ENCODE measurements at places on chromosomes 3 and 15.
A peak's percentile ranks its signal among the peaks of the same experiment; 100 is the strongest.

- DNase-seq = no peak
Measured at GRCh38 chr3:62379321-62379798, 6.0 kb upstream of the FEZF2 start.

GRCh38 chr15:65355173-65355987 lies 22.4 kb downstream of the IGDCC3 start:
- peak; percentile 79 for DNase-seq

DNA sequence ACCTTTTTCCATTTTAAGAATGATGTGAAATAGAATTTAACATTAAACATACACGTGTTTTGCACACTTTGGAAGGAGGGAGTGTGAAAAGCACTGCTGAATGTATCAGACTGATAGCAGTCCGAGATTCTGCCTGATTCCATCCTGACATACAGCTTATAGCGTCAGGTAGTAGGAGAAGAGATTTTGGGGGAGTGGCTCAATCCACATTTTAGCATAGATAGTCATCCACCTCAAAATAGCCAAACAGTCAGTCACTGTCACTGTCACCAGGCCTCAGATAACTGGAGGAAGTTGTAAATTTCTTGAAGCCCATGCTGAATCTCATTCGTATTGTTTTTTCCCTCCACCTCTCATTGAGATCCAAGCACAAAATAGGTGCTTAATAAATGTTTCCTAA lies 35.4 kb upstream of the ARHGEF26 start:
- DNase-seq = no peak

- DNase-seq = no peak
Measured at GRCh38 chr15:73746883-73747282, 6.3 kb downstream of the INSYN1 start.

DNA sequence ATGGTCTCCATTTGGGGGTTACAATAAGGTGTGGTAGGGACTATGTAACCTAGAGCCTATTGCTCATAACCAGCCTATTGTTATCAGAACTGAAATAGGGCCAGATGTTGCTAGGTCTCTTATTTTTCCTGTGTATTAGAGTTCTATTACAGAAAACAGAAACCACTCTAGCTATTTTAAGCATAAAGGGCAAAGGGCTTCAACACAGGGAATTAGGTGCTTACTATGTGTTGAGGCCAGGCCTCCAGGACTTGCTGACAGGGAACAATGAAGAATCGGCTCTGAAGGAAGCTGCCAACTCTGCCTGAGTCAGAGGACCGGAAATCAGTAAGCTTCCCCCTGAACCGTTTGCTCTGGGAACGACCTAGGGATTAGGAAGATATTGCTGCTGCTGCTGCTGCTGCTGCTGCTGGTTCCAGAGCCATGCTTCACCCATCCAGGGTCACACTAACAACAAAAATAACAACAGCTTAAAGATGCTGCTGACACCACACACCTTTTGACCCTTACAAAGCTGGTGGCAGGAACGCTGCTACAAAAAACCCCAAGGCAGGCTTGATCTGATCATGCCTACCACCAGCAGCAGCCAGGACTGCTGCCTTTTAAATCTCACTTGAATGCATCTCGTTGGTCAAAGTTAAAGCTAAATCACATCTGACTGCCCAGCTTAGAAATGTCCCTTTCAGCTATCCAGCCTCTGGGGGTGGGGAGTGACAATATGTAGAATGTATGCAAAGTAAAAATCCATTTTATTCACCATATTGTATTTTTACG lies 276.9 kb upstream of the IL12A start:
- DNase-seq = no peak

DNA sequence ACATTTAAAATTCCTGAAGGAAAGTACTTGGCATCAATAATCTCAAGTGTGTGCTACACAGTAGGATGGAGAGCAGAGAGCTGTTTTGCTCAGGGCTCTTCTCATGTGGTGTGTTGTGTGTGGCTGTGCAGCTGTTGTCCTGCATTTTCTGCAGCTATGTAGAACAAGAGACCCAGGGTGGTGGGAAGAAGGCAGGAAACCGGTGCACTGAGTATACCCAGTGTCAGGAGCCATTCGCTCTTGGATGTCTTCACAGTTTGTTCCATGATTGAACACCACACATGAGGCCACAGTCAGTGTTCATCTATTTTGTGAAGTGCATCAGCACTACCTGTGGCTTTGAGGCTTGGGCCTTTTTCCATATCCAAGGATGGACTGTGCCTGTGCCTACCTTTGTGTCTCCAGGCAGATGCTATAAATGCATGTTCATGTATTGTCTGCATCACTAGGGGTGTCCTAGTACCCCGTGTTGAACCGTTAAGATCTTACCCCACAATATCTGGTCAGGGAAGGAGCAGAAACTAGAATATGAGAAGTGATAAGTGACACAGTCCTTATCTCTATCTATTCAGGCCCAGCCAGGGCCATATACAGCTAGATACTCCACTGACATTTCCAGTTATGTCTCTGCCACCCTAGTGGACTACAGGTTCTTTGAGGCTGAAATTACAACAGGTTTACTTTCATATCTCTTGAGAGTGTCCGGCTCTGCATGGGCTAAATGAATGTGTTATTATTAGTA lies 194.3 kb downstream of the NR2F2 start:
- no peak for DNase-seq

DNA sequence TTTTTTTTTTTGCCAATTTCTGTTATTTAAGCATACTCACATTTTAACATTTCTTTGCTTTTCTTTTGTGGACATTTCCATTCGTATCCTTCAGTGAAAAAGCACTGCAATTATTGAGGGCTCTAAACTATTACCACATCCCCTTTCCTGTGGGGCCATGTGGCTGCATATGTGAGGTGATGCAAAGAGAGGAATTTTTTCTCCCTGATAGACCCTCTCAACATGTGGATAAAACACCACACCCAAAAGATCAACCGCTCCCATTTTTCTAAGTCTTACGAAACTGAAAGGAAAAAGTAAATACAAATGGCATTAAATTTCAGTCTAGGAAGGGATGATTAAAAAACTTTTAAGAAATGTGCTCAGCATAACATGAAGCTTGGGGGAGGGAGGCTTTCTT lies 68.8 kb downstream of the DNAJC13 start:
- no peak for DNase-seq

DNA sequence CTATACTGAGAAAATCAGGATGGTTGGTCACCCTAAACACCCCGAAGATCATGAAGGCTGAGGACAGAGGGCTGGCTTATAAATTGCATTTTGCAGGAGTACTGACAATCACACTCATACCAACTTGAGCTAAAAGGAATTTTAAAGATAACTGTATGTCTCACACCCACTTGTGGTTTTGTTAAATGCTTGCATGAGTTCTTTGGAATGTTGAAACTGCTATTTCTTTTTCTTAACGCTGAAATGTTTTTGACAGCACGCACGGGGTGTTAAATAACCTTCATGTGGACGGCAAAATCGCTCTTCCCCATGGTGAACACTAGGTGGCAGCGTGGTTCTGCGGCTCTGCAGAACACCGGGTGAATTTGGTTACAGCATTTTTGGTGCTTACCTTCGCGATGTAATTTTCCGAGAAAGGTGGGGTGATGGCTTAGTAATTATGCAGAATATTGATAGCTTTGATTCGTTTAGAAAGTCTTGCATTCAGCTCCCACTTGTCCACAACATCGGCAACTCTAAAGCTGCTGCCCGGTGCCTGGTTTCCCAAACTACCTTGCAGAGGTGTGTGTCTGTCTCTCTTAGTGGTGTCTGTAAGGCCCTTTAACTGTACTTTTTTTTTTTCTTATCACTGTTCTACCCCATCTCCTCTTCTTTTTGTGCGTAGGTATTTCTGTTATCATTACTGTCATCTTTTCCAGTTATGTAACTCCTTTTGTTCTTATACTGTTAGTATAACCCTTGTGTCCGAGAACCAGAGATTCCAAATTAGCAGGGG lies 51.7 kb downstream of the ARNT2 start:
- DNase-seq = peak; percentile 79

GRCh38 chr3:170699158-170700053 lies 113.5 kb upstream of the SLC7A14 start:
- no peak for DNase-seq

- no peak for DNase-seq
Measured at GRCh38 chr3:194329583-194329965, 21.6 kb downstream of the CPN2 start.

GRCh38 chr3:79902151-79902550 lies 134.4 kb upstream of the ROBO1 start:
- no peak for DNase-seq

- no peak for DNase-seq
Measured at GRCh38 chr15:72737723-72738122, 45.8 kb downstream of the ADPGK start.

GRCh38 chr15:57686657-57687056 lies 19.9 kb upstream of the POLR2M start:
- DNase-seq = no peak

DNA sequence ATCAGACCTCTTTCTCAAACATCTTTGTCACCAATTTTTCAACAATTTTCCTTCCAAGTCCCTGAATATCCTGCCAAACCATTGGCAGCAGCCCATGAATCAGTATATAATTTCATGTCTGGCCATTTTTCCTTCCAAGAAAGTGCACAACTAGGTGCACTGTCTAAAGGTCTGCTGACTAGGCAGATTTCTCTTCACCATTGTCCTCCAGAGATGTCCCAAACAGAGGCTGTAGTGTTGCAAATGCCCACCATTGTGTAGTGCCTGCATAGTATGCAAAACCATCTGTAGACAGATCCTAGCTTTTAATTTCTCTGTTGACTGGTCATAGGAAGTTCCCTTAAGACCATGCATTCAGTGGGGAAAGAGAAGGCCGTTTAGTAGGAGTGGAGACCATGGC lies 25.0 kb upstream of the GOLGA6L2 start:
- DNase-seq = no peak

GRCh38 chr3:158220575-158220974 lies 110.7 kb downstream of the RSRC1 start:
- DNase-seq = no peak

DNA sequence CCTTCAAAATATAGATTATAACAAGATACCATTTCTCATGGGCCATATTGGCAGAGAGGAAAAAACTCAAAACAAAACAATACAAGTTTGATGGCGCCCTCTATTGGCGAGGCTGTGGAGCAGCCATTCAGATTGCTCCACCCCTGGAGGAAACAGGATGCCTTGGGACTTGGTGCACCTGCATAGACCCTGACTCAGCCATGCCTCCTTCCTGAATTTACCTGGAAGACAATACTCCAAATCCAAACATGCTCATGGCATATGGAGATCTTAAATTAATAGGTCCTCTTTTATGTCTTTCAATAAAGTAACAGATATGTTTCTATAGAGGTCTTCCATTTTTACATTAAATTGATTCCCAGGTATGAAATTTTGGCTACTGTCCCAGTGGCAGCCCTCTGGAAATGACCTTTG lies 90.0 kb downstream of the APBA2 start:
- peak; percentile 51 for DNase-seq

DNA sequence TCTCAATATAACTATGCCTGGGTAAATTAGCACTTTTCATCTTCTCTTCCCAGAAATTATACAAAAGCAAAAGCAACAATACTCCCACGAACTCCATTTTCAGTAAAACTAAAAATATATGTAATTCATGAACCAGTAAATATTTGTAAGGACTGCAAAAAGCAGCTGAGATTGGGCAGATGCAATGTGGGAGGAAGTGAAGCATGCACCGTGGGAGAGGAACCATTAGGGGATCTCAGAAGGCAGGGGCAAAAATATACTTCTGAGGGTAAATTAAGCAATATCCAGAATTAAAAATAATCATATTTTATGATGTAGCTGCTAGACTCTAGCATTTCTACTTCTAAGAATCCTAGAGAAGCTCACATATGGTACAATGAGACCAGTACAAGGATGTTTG lies 20.2 kb downstream of the CFAP91 start:
- no peak for DNase-seq

- no peak for DNase-seq
Measured at GRCh38 chr3:115877615-115877899, 254.2 kb downstream of the GAP43 start.

- DNase-seq = no peak
Measured at GRCh38 chr15:43748376-43748775, 2.1 kb downstream of the PDIA3 start.

GRCh38 chr3:151008699-151009098 lies 36.2 kb upstream of the CLRN1 start:
- DNase-seq = peak; percentile 1

DNA sequence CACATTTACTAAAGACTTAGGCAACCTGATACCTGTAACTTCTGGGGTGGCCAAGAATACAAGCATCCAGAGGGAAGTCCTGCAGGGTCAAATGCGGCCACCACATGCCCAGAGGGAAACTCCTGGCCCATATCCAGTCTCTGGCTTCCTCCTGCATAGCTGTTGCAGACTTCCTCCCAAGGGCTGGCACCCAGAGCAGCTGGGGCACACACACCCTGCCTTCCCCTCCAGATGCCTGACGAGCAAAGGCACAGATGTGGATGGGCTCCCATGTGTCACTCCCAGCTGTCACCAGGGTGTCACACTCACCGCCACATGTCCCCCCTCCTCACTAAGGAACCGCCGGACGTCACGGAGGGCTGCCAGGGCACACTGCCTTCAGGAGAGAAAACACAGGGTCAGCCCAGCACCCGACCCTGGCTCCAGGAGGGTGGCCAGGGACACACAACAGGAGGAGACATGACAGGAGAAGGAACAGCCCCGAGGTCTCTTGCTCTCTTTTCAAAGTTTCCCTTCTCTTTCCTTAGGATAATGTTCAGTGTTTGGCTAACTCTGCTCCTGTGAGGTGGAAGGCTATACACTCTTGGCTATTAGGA lies 13.2 kb downstream of the PFKFB4 start:
- DNase-seq = peak; percentile 7

DNA sequence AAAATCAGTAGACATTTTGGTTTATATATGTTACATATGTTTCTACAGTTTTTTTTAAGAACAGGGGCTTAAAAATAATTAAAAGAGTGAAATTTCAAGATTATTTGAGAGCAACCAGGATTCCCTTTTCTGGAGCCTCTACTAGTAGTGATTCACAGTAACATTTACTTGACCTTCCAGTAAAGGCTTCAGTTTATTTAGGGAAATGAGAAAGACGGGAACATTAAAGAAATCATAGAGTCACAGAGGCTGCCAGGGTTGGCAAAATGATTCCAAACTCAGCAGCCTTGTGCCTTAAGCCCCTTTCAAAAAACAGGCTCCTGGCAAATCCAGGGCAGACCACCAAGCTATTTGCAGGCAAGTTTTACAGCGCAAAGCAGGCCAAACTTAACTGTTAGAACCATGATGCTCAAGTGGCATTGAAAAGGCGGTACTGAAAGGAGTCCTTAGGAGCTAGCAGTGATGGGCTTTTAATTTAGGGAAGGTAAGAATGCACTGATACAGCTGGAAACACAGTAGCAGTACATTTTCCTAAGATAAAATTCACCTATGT lies 201.1 kb upstream of the ADAMTS9 start:
- no peak for DNase-seq

DNA sequence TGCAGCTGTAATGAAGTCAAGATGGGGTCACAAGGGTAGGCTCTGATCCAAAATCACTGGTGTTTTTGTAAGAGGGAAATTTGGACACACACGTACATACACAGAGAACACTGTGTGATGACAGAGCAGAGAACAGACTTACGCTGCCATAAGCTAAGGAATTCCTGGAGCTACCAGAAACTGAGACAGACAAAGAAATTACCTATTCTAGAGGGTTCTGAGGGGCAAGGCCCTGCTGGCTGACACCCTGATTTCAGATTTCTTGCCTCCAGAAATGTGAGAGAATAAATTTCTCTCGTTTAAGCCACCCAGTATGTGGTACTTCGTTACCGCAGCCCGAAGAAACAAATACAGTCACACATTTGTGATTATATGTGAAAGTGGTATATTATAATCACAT lies 24.8 kb downstream of the CBLB start:
- DNase-seq = no peak

- DNase-seq = no peak
Measured at GRCh38 chr3:127092776-127093175, 100.2 kb upstream of the PRR23E start.

- DNase-seq = no peak
Measured at GRCh38 chr3:30294241-30294667, 312.1 kb upstream of the TGFBR2 start.

All from midbrain (tissue), 1 donor.